ENCODE measurements at places on chromosomes 12 and 14.

DNA sequence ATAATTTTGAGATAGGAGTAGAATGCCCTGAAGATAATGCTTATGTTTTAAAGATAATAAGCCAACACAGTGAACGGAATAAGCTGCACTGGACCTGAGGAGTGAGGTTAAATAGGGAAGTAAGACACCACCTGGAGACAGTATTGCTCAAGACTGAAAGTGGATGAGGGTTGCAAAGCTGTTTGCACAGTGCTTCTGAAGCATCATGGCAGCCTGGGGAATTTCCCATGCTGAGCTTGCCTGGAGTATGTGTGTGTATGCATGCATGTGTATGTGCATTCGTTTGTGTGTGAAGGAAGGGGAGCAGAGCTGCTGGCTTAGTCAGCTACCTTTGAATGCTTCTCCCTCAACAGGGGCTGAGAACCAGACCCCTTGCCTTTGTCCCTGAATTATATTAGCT, 35.8 kb downstream of the BHLHE41 start:
- DNase-seq: no peak

GRCh38 chr14:22380571-22381407, 208.2 kb downstream of the DAD1 start:
- peak; percentile 49 for DNase-seq

- DNase-seq: peak; percentile 96
Observed at GRCh38 chr12:80044694-80045046, 54.7 kb upstream of the OTOGL start.

DNA sequence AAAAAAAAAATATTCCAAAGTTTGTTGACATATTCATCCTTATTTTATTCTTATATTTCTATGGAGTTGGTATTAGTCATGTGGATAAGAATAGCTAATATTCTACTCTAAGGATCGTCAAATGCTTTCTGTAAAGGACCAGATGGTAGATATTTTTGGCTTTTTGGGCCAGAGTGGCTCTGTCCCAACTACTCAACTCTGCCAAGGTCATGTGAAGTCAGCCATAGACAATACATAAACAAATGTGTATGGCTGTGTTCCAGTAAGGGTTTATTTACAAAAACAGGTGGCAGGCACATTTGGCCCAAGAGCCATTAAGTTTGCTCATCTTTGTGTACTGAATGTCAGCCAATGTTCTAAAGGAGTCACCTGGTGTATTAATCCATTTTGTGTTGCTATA, 131.8 kb downstream of the TBX5 start:
- no peak for DNase-seq

DNA sequence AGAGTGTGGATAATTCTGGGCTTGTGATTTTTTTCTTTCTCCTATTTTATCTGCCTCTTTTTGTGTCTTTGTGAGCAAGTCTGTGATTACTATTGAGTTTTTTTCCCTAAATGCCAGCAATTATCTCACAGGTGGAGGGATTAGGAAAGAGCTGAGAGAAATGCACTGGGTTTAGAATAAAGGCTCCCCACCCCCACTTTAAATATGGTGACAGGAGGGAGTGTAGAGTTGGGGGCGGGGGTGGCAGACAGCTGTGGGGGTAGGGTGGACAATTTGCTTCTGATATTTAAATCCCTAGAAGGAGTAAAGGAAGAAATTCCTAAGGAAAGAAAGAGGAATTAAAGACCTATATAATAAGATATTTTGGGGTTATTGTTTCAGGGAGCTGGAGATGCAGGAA, 145.9 kb downstream of the NRXN3 start:
- DNase-seq: no peak

GRCh38 chr12:65495233-65495632, 216.8 kb downstream of the MSRB3 start:
- peak; percentile 88 for DNase-seq

DNA sequence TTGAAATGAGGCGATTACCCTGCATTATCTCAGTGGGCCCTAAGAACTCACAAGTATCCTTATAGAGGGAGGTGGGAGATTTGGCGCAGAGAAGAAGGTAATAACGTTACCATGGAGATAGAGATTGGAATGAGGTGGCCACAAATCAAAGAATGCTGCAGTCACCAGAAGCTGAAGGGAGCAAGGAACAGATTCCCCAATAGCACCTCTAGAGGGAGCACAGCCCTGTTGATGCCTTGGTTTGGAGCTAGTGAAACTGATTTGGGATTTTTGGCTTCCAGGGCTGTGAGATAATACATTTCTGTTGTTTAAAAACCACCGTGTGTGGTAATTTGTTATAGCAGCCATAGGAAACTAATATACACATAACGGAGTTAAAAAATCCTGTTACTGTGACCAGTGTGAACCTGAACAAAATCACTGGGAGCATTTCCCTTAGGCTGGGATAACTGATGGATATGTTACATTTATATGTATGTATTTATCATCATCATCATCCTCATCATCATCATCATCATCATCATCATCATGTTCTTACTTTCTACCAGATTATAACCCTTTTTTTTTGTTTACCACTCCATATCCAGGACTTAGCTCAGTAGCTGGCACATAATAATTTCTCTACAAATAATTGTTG, 100.3 kb downstream of the LIN7A start:
- DNase-seq: peak; percentile 75

DNA sequence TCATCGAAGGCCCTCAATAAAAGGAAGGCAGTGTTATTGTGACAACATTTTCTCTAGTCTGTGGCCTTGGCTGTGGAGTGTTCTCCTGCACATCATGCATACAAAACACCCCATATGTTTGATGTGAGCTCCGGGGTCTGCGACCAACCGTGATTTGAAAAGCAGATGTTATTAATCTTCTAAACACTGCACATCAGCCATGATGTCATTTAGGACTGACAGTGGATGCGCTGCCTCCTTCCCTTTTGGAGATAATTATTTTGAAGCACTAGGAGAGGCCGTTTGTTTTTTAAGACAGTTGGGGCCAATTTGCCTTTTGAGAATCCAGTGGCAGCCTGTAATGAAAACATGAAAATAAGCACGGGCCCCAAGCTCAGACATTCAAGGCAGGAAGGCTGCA, 1041.6 kb downstream of the BCL11B start:
- no peak for DNase-seq

DNA sequence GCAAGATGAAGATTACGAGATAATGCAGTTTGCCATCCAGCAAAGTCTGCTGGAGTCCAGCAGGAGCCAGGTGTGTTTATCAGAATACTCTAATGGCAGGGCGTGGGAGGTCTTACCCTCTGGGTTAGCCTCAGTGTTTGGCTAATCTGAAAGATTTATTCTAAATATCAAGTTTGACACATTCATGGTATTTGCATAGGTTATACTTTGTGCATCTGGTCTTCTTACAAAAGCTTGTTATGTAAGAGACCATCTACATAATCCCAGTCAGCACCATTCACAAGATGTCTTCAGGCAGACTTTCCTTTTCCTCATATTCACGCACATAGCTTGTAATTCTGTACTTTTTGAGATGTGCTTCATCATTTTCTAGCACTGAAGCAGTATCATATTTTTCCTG, 14.4 kb downstream of the C12orf76 start:
- DNase-seq: no peak

DNA sequence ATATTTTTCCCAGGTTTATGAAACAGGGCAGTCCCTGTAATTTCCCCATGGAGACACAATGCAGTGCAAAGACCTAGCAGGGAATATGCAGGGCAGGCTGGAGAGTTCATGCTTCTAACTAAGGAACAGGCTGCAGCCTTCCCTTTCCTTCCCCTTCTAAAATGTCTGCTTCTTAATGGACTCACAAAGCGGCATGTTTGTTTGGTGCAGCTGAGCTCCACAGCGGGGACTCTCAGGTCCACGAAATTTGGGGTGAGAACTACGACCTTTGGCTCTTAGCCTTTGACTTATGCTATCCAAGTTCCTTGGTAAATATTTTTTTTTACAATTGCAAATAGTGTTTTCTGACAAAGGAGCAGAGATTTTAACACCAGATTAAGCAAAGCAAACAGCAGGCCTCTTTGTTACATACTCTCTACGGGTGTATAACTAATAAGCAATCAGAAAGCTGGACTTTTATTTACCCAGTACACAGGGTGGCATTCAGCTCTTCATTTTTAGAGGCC, 323.6 kb downstream of the ZFP36L1 start:
- no peak for DNase-seq

- no peak for DNase-seq
Observed at GRCh38 chr12:74586251-74586650, 48.6 kb downstream of the ATXN7L3B start.

DNA sequence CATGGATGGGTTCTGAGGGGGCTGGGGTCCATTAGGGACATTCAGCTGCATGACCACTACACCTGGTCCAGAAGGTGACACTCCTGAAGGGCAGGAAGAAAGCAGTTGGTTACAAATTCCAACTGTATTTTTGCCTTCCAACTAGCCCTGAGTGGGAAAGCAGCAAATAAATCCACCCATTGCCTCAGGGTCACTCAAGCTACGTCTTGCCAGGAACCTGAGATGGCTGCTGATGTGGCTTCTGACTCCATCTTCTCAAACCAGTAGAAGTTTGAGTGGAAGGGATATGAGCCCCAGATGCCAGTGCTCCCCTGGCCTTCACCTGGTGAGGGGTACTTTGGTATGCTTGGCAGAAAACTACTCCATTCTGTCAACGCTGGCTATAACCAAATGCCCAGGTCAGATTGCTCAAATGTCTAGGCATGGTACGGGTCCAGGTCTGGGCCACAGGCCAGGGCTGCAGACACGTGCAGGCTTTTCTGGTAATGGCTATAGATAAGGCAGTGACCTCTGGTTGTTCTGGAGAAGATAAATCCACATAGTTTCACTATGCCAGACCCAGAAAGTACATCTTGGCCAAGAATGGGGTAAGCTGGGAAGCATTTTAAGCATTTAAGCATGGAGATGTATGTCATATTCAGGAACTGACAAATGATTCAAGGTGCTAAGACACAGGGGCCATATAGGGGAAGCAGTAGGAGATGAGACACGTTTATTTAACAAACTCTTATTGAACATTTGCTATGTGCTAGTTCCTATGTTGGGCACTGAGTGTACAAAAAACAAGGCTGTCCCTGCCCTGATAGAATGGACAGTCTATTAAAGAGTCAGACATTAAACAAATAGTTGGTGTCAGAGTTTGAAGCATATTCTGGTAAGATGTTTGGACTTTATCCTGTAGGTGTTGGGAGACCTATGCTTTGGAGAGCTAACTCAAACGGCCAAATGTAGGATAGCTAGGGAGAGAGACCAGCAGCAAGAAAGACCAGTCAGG, 8.3 kb upstream of the STAC3 start:
- DNase-seq: no peak

DNA sequence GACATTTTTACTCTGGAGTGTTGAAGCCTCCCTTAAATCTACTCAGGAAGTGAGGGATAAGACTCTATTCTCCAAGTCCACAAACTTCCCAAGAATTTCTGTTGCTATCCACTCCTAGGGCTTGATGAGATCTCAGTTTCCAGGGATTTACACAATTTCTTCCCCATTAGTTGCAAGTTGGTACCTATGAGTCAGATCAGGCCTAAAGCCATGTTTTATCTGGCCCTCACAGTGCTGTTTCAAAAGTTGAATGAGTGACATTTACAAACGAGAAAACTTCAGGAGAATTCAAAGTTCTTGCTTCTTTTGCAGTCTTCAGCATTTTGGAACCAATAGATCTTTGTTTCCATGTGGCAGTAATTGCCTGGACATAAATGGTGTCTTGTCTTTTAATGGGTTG, 156.4 kb upstream of the SYT10 start:
- DNase-seq: peak; percentile 4

DNA sequence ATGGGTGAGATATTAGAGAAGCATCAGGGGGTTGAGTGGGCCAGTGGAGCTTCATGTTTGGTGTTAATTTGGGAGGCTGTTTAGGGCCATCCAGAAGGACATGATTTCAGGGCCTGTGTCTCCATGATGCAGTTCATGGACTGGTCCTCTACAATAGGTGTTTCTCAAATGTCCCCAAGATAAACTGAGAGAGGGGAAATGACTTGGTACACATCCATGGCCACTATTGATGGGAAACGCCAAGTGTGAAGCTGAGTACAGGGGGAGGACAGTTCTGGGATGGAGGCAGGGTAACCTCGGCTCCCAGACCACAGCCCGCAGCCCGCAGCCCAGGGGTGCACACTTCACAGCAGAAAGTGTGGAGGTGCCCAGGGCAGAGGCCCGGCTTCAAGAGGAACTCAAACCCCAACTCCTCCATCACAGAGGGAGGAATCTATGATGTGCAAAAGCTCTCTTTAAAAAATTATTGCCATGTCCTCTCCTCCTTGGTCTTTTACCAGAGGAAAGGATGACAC, 33.3 kb downstream of the CACNA2D4 start:
- DNase-seq: no peak

GRCh38 chr12:20142316-20142715, 226.0 kb upstream of the PDE3A start:
- DNase-seq: no peak

- DNase-seq: peak; percentile 49
Observed at GRCh38 chr14:99260587-99261551, 11.1 kb downstream of the BCL11B start.

- DNase-seq: no peak
Observed at GRCh38 chr14:66239589-66239988, 246.6 kb upstream of the CCDC196 start.

GRCh38 chr12:132046561-132046960, 96.8 kb downstream of the EP400 start:
- peak; percentile 28 for DNase-seq

GRCh38 chr12:88909510-88909909, 329.2 kb upstream of the KITLG start:
- DNase-seq: no peak

GRCh38 chr14:94354638-94355185, 31.6 kb upstream of the SERPINA6 start:
- DNase-seq: no peak

GRCh38 chr12:71392521-71393145, 47.0 kb upstream of the LGR5 start:
- DNase-seq: peak; percentile 75

DNA sequence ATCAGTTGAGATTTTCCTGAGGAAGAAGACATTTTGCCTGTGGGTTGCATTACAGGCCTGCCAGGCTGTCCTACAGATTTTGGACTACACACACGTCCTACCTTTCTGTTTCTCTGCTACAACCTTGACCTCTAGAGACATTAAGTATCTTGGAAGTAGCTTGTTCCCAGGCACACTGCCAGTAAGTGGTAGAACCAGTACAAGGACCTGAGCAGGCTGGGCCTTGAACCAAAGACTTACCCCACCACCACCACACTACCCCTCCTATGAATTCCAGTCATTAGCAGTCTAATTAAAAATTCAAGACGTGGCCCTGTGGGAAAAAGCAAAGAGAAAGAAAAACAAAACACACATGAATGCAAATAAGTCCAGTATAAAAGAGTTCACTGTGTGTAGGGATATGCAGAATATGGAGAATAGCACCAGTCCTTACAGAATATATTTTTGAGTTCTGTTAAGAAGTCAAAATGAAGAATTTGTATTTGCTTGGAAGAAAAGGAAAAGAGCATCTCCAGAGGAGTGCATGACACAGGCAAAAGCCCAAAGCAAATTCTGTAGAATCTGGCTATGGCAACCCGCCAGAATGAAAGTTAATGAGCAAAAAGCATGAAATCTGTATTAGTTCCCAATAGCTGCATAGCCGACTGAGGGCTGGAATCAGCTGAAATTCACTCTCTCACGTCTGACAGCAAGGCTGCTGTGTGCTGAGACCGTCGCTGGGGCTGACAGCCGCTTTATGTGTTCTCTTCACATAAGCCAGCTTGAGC, 74.3 kb upstream of the ST8SIA1 start:
- no peak for DNase-seq
